GM12864 (cell line): ENCODE measurements at places on chromosomes 11 and 22.

GRCh38 chr11:37695283-37695682 is 1097.2 kb upstream of the RAG2 start:
- no peak for DNase-seq

DNA sequence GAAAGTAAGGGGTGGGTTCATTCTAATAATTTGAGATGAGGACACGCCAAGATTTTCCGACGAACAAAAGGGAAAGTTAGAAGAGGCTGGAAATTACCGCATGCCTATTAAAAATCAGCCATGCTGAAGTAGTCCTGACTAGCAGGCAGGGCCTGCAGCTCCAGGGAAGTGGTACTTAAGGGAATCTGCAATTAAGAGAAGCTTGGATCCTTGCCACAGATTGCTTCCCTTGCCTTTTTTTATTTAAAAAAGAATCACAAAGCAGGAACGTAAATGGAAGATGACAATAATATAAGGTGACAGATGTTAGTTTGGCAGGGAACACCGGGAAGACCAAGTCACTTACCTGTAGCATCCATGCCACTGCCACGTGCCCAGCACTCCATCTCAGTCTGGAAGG is 359.3 kb downstream of the CADM1 start:
- DNase-seq, result no peak

- peak; percentile 37 for DNase-seq
Observed at GRCh38 chr11:75525433-75526191, at the start of gene GDPD5. GDPD5 (minus strand) TSS chr11:75525941; CDS start chr11:75477735, 48,206 bp downstream.

GRCh38 chr11:749731-750130 is 2.5 kb downstream of the TALDO1 start:
- no peak for DNase-seq

DNA sequence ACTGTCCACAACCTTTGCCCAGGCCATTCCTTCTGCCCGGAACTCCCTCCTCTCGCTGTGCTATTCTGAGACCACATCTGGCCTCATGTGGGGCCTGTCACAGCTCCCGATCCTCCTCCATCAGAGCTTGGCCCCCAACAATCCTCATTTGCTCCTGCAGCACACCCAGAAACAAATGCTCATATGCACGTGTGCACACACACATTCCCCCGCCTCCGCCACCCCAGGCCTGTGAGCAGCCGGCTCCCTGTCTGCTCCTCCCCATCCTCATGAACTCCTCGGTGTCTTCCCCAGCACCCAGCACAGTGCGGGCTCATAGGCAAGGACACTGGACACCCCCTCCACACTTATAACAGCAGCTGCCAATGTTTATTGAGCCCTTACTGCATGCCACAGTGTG is 29.7 kb upstream of the PICK1 start:
- no peak for DNase-seq
